ENCODE measurements at places on chromosomes 2 and 18. TPM values are rescaled to one million over a fixed set of nuclear protein-coding genes. Genes with fewer than 3 reads are reported as not detected.

Gene PFN4
- total RNA-seq, result 2.0 TPM

Gene CNDP1
- not detected for total RNA-seq

Gene ADAM23
- 9.3 TPM for total RNA-seq

Gene SPATA3
- not detected for total RNA-seq

Gene LGALSL
- total RNA-seq, result 12.3 TPM

Gene ABCG8
- total RNA-seq, result not detected

Gene RUFY4
- total RNA-seq, result 0.09 TPM

Gene TOGARAM2
- 0.09 TPM for total RNA-seq

Gene BIN1
- 30.7 TPM for total RNA-seq

Gene XRCC5
- 194 TPM for total RNA-seq

Gene ANKMY1
- total RNA-seq, result 8.1 TPM

Gene FTCDNL1
- total RNA-seq, result 3.1 TPM

Gene RTN4
- total RNA-seq, result 537 TPM

Gene NT5DC4
- not detected for total RNA-seq

Gene MAIP1
- total RNA-seq, result 39.6 TPM

Gene FAP
- not detected for total RNA-seq

Gene UGT1A6
- total RNA-seq, result 1.1 TPM

Gene SDC1
- 194 TPM for total RNA-seq

Gene UGT1A8
- total RNA-seq, result 0.05 TPM

Gene IL36RN
- 0.14 TPM for total RNA-seq

Gene MREG
- total RNA-seq, result 4.7 TPM

Gene SKA1
- 10.9 TPM for total RNA-seq

Measured in A549 treated with Hydrocortisone at 1 μM for 4 hours (cell line).